Hematopoietic multipotent progenitor cell (in vitro differentiated cells): ENCODE measurements at places on chromosomes 3 and 15.

DNA sequence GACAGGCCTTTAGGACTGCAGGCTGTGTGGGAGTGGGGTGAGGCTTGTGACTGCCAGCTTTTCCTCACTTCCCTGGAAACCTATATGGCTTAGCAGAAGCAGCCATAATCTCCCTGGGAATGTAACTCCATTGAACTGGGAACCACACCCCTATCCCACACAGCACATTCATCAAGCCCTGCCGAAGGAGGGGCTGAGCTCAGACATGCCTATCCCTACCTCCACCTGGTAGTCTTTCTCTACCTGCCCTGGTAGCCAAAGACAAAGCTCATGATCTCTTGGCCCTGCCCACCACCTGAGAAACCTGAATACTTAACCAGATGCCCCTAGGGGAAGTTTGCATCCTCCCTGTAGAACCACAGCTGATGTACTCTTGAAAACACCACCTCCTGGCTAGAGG lies 219.8 kb downstream of the UNC13C start:
- no peak for DNase-seq

DNA sequence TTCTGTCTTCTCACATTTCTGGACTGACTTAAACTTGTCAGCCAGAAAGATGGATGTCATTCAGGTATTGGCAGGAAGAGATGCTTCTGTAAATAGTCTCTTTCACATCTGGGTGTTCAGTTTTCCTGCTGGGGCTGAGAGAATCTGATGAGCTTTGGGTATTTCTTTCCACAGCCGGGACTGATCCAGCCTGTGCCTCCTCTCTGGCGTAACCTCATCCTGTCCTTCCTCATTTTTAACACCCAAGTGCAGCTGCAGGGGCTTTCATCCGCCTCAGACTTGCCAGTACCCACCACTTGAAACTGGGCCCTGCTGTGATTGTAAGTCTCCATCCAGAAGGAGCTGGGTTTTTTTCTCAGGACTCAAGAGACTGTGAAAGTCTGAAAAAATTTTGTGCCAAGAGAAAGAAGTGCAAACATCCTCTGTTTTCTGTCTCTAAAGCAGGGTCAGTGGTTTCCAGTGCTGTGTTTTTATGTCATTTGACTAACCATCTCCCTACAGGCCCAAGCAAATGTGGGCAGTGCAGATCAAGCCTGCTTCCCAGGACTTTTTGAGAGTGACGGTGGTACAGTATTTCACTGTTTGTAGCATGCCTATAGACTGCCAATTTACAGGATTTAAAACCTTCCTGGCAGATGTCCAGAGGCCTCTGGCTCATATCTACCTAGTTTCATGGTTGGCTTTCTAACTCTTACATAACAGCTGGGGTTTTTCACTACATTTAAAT lies 342.7 kb downstream of the PTPRG start:
- DNase-seq: no peak

- no peak for DNase-seq
Measured at GRCh38 chr3:80232760-80233159, 465.0 kb upstream of the ROBO1 start.

- peak; percentile 85 for DNase-seq
Measured at GRCh38 chr3:109081746-109082510, 36.0 kb downstream of the MORC1 start.

DNA sequence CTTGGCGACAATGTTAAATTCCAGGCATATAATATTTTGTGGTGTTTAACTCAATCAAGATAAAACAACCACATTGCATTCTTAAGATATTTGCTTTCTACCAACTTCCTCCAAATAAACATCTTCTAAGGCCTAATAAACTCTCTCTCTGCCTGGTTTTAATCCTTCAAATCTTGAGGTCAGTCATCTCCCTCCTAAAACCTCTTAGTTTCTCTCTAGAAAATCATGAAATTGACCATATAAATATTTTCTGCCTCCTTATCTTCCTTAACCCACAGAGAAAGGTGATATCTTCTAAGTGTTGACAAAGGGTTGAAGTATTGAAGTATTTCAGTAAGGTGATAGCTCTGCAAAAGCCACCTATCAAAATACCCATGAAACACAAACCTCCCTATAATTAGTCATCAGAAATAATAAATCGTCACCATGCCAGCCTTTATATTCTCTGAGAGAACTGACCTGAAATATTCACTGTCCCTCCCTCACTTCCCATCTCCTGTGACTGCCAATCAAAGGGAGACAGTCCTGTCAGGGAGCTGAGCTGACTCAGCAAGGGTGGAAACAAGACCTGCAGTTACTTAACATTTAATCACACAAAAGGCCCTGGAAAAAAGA lies 1261.1 kb downstream of the ROBO1 start:
- no peak for DNase-seq

GRCh38 chr3:94093151-94093550 lies 30.3 kb downstream of the NSUN3 start:
- DNase-seq: no peak

DNA sequence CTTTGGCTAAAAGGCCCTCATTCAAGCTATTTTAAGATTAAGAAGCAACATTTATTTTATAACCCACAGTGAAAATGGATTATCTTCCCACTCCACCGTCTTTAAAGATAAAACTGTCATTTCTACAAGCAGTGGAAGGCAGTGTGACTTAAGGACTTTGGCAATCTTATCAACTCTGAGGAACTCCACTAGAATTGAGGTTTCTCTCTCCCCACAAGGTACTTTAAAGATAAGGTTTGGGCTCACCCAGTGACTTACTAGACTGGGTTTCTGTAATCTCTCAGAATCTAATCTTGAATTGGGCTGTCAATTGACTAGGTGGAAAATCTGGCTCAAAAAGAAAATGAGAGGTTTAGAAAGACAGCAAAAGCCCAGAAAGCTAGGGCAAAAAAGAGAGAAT lies 21.7 kb downstream of the ZNF385D start:
- DNase-seq: no peak

GRCh38 chr15:43433165-43433564 lies 59.8 kb downstream of the TP53BP1 start:
- no peak for DNase-seq

DNA sequence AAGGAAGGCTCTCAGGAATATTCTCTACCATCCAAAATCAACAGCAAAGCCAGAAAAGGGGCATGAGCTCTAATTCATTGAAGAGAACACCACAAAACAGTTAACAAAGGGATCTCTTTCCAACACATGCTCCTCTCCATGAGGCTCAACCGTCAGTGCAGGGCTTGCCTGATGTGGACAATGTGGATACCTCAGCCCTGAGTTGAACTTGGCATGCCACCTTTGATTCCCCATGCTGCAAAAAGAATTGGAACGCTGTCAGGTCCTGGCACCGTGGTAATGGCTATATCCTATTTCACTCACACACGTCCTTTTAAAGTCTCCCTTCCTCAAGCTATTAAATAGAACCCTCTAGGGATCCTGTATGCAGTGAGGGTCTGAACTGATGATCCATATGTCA lies 30.7 kb upstream of the IP6K2 start:
- DNase-seq: no peak

- DNase-seq: no peak
Measured at GRCh38 chr3:39850716-39851032, 41.3 kb downstream of the MYRIP start.

GRCh38 chr3:161549261-161549660 lies 52.7 kb downstream of the OTOL1 start:
- no peak for DNase-seq

GRCh38 chr15:68187559-68187958 lies 17.6 kb downstream of the CALML4 start:
- DNase-seq: no peak

GRCh38 chr3:192212979-192213378 lies 514.4 kb downstream of the FGF12 start:
- DNase-seq: no peak

- DNase-seq: no peak
Measured at GRCh38 chr3:139109271-139109670, 64.6 kb upstream of the PRR23C start.

DNA sequence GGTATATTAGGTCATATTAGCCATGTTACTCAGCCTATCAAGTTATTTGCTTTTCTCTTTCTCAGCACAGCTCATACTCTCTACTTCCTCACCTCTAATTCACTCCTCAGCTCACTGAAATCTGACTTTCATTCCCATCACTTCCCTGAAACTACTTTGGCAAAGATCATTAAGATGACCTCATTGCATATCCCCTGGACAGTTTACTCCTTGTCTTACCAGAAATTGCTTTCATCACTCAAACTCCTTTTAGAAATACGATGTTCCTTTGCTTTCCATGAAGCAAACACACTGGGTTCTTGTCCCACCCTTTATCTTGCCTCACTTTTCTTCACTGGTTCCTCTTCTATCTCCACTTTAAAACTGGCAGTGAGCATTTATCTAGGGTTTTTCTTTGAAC lies 354.4 kb downstream of the TUSC7 start:
- DNase-seq: no peak

GRCh38 chr3:122785231-122785630 lies 8.4 kb downstream of the HSPBAP1 start:
- no peak for DNase-seq

DNA sequence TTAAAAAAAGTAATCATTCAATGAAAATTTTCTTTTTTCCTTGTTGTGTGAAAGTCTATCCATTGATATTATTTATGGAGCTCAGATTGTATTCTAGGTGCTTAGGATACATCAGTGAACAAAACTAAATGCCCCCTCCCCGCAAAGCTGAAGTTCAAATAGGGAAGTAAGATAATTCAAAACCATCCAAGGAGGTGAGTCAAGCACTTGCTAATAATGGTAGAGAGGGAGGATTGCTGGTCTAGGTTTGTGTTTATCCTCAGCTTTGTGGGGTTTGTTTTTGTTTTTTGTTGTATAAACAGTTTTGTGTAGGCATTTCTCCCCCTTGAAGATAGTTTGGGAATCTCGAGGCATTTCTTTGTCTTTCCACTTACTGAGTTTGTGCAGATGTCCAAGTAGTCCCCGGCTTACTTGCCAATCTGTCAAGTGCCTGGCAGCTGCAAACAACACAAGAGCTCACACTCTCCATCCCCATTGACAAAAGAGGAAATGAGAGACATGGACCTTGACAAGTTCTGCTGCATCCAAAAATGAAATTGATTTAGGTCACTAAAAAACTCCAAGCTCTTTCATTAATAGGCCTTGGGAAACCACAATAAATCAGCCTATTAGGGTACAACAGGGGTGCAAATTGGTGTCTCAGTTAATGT lies 575.8 kb upstream of the TBL1XR1 start:
- no peak for DNase-seq

DNA sequence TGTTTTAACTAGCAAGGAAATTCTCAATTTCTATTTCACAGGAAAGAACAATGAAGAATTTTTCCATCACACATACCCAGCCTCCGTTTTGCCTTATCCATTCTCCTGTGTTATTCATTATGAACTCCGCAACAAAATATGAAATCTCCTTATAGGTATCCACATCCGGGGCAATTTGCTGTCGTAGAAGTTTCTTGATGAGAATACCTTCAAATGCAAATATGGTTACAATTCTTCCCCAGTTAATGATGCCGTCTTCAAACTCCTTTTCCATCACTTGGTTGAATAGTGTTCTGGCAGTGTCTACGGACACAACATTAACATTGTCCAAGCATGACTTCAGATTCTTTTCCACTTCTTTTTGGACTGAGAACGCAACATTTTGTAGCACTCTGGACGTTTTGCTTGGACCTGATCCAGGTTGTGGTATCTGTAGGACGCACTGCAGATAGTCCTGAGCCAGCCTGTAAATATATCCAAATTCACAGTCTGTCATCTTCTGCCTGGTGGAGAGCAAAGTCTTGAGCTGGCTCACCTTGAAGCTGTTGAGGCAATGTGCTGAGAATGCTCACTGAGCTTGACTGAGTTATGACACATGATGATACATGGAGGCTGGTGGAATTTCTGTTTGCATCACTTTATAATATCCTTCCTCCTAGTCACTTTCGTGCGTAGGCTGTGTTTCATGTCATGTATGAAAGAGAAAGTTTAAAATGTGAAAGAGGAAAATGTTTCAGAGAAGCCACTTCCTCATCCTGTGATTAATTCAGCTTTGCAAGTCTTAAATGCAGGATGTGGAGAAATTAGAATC lies at the start of gene BCL2A1:
TSS of gene BCL2A1 (minus strand) at position 573 of the 811 bp plus-strand sequence. CDS start at position 496, 77 bp downstream.
- DNase-seq: peak; percentile 84

- DNase-seq: no peak
Measured at GRCh38 chr15:75554717-75555116, 24.4 kb downstream of the PTPN9 start.

DNA sequence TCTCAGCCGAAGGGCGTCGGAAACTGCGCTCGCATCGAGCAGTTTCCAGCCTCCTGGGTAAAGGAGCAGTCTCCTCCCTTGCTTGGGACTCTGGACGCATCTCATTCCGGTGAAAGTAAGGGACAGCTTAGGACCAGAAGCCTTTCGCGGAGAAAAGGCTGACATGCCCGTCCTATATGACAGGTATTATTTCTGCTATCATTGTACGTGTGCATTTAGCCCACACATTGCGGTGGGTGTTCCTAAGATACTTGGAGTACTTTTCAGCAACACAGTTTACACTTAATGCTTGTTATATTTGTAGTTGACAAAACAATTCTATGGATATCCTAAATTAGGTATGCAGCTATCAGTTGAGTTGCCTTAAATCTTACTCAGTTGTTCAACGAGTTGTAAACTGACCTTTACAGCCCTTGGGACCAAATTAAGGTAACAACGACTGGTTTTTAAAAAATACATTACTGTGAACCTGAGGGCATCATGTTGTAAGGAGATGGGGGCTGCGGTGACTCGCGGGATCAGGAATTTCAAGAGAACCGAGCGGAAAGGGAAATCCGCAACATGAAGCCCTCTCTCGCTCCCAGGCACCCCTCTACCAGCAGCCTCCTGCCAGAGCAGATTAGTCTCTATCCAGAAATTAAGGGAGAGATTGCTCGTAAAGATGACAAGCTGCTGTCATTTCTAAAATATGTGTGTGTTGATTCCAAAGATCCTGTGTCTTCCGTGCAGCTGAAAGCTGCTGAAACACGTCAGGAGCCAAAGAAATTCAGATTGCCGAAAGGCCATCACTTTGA lies 632 bp upstream of the COPS2 start:
- peak; percentile 18 for DNase-seq

GRCh38 chr3:135973841-135974240 lies 8.3 kb downstream of the PPP2R3A start:
- DNase-seq: no peak

DNA sequence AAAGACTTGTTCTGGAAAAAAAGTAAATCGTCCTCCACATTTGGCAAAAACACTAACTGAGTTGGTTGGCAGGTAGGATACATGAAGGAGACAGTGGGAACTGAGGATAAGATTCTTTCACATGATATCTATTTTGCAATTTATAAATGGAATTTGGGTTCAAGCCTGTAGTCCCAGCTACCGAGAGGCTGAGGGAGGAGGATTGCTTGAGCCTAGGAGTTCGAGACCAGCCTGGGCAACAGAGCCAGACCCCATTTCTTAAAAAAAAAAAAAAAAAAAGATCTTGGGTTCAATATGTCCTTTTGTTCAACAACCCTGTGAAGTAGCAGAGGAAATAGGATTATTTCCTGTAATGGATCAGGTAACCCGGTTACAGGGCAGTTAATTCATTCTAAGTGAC lies 35.7 kb upstream of the CFAP161 start:
- no peak for DNase-seq
